ENCODE measurements at places on chromosomes 6 and 20.

DNA sequence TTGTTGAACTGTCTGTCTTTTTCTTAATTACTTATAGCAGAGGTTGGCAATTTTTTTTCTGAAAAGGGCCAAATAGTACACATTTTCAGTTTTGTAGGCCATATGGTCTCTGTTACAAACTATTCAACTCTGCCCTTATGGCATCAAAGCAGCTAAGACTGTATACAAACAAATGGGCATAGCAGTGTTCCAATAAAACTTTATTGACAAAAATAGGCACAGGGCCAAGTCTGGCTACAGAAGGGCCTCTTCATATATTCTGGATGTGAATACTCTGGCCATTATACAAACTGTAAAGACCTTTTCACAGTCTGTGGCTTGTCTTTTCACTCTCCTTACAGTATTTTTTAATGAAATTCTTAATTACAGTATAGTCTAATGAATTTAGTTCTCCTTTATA, 132.1 kb downstream of the PREX1 start:
- DNase-seq, result no peak

GRCh38 chr6:8194490-8194889, 92.1 kb upstream of the EEF1E1 start:
- no peak for DNase-seq

- DNase-seq, result no peak
These were observed 117.9 kb downstream of the SIM1 start for GRCh38 chr6:100346828-100347227.

- no peak for DNase-seq
These were observed 19.1 kb downstream of the ME1 start for GRCh38 chr6:83411731-83412130.

DNA sequence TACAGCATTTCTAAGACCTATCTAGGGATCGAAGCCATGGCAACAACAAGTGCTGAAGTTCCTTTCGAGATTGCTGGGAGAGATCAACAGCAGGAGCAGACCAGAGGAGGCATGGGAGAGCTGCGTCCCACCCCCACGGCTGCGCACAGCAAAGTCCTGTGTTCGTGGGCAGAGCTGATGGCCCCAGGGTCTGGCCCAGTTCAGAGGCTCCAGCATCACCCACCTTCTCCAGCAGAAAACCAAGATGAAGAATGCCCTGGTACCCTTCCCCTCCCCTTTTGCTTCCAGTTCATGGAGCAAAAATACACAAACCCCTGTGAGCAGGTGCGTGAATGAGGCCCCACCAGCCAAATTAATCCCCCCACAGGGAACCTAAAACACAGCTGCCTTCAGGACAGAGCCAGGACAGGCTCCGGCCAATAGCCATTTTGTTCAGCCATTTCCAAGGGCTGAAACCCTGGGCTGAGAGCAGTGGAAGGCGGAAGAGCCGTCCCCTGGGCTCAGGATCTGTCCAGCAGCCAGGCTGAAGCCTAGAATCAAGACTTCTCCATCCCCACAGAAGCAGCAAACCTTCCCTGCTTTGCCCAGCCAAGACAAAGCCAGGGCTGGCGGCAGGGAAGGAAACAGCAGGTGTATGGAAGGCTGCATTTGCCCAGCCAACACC, 102.8 kb downstream of the PREX1 start:
- DNase-seq, result no peak

GRCh38 chr6:3517350-3517749, 60.5 kb upstream of the SLC22A23 start:
- DNase-seq, result no peak

- no peak for DNase-seq
These were observed 371.9 kb upstream of the ID4 start for GRCh38 chr6:19465256-19465655.

GRCh38 chr20:59360934-59361333, 60.5 kb downstream of the EDN3 start:
- no peak for DNase-seq

DNA sequence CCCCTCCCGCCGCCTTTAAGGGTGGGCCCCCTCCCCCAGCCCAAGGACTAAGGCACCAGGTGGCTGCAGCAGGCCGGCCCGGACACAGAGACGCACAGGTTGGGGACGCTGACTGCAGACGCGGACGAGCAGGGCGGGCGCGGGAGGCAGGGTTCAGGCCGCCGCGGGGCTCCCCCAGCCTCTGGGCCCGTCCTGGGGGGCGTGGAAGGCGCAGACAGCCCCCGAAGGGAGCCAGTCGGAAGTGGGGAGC, 9.3 kb downstream of the DUSP15 start:
- no peak for DNase-seq

DNA sequence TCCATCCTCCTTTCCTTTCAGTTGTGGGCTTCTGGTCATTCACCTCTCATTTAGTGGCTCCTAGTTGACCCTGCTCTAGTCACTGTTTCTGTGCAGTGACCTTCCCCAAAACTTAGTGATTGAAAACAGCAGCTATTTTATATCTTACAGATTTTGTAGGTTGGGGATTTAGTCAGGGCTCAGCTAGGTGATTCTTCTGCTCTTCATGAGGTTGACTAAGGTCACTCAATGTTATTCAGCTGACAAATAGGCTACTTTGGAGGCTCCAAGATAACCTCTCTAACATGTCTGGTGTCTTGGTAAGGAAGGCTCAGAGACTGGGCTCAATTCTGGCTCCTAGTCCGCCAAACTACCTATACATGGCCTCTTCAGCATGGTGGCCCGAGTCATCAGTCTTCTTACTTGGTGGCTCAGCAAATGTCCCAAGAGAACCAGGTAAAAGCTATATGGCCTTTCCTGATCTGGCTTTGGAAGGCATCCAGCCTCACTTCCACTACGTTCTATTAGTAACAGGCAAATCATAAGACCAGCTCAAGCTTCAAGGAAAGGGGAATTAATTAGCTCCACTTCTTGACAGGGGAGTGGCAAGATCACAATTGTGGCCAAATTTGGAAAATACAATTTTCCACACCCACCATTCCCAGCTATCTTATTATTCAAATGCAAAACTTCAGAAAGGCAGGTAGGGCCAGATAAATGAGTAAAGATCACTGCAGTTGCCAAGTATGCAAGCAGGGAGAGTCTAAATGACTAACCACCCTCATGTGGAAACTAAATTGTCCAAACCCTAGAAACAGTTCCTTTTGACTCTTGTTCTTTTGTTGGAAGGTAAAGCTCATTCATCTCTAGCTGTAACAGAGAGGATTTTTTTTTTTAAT, 50.5 kb upstream of the LTV1 start:
- no peak for DNase-seq

GRCh38 chr6:108927927-108928326, 79.7 kb downstream of the ARMC2 start:
- no peak for DNase-seq

GRCh38 chr20:45456632-45457031, 12.9 kb upstream of the WFDC2 start:
- DNase-seq, result no peak

- no peak for DNase-seq
These were observed 80.1 kb upstream of the MARCKS start for GRCh38 chr6:113776998-113777397.

- DNase-seq, result no peak
These were observed 4.9 kb upstream of the TOX2 start for GRCh38 chr20:43909720-43910119.

GRCh38 chr6:141618180-141618581, 514.5 kb upstream of the GJE1 start:
- DNase-seq, result no peak

DNA sequence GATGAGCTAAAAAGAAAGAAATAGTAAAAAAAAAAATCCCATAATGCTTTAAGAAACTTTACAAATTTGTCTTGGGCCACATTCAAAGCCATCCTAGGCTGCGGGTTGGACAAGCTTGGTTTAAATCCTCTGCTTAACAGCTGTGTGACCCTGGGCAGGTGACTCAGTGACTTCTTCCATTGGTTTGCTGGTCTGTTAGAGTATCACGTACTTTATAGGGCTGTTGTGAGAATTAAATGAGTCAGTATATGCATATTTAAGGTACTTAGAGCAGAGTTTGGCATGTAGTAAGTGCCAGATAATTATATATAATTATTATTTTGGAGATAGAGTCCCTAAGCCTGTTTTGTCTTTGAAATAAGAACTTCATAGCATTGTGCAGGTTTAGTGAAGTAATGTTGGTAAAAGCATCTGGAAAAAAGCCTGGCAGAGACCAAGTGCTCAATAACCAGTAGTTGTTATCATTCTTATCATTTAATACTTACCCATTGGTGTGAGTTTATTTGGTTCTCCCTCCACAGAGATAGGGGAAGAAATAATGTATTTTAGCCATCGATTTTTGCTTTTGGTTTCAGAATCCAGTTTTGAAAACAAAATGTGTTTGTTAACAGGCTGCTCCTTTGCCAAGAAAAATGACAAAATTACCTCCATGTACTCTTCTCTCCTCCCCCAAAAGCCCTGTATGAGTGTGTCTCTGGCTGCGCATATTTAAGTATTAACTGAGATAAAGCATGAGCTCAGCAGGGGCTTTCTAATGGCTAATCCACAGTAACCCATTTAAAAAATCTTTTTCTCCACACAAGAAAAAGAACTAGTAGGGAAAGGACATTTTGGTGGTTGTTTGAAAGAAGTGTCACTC, 67.2 kb downstream of the FOXO3 start:
- no peak for DNase-seq

DNA sequence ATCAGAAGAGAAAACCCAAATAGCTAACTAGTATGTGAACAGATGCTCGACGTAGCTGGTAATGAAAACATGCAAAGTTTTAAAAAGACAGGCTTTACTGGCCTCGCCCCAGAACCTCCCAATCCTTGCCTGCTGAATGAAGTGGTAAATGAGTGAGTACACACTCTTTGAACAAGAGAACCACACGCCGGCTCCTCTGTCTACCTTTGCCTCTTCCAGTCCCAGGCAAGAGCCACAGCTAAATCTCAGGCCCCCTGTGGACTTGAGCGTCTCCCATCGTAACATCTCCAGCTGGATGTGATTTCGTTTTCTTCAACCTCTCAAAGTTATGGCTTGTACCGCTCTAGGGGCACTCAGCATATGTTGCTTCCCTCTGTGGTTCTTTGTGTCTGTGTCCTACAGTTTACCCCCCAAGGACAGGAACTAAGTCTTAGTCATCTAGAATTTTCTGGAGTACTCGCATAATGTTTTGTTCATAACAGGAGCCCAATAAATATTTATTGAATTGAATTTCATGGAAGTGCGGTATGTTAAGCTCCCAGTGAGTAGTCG, 153.2 kb upstream of the TAB2 start:
- no peak for DNase-seq

DNA sequence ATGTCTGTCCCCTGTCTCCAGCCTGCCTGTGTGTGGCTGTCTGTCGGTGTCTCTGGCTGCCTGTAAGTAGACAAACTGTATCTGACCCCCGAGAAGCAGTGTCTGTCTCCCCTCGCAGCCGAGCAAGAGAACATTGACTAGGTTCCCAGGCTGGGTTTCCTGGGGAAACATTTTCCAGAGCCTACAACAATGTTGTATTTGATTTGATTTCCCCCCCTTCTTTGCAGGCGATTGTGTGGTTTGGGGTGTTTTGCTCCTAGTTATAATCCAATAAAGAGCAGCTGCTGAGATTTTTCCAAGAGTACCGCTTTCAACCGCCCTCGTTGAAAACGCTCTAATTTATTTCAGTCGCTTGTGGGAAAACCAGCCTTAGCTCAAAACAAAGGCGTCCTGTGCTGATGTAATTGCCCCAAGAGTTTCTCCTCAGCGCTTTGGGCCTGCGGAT, 92.6 kb downstream of the CDC5L start:
- no peak for DNase-seq

GRCh38 chr20:47725248-47725973, 59.9 kb downstream of the SULF2 start:
- peak; percentile 41 for DNase-seq

Measured in stimulated activated CD8-positive, alpha-beta memory T cell treated with anti-CD3 and anti-CD28 coated beads, Interleukin-7, amount 100 ng/mL, for 24 hours (primary cell).